NCI-H526 (cell line): ENCODE measurements at places on chromosomes 11 and 22.

GRCh38 chr11:10926801-10927211 is 69.0 kb upstream of the ZBED5 start:
- no peak for DNase-seq

- no peak for DNase-seq
Observed at GRCh38 chr11:109870297-109870696, 222.9 kb upstream of the ZC3H12C start.

DNA sequence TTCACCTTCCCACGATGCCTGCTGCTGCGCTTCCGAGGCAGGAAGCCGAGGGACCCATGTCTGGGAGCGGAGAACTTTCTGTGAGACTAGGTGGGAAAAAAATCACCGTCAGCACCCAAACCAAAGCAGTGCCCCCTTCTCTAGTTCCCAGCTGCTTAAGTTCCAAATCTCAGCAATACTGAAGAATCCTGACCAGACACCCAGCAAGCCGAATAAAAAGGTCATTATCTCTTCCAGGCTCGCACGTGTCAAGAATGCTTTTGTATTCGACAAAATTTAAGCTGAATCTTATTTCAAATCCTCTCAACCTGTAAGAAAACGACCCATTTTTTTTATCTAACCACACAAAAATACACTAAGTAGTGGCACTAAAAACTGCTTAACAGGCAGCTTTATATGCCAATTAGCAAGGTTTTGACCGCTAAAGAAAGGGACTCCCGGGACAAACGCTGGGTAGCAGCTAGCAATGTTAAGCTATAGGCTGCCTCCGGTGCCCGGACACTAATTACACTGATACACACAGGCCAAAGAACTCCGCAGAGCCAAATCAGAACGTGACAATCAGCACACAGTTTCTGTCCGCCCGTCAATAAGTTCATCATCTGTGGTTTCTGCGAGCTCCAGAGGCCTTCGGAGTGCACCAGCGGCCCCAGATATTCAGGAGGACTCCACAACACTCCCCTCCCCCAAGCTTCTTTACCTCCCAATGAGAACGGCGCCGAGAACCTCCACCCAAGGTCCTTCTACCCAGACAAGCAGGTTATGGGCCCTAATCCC is 728 bp downstream of the RPL3 start:
- peak; percentile 48 for DNase-seq

GRCh38 chr22:46858181-46858771 is 95.8 kb downstream of the TBC1D22A start:
- DNase-seq: no peak

- no peak for DNase-seq
Observed at GRCh38 chr11:5420993-5421392, 918 bp upstream of the OR51Q1 start.

GRCh38 chr11:48170241-48171233 is 46.1 kb upstream of the OR4B1 start:
- DNase-seq: no peak

DNA sequence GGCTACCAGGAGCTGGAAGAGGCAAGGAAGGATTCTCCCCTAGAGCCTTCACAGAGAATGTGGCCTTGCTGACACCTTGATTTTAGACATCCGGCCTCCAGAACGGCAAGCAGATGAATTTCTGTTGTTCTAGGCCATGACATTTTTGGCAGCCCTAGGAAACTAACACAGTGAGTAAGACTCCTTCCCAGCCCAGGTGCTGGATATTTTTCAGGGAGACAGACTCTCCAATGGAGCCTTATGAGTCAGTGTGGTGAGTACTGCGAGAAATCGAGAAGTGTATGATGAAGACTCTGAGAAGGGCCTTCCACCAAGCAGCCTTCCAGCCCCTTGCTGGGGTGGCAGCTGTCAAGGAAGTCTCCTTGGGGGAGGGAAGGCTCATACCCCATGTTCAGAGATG is 114.4 kb downstream of the OSBP2 start:
- DNase-seq: no peak

DNA sequence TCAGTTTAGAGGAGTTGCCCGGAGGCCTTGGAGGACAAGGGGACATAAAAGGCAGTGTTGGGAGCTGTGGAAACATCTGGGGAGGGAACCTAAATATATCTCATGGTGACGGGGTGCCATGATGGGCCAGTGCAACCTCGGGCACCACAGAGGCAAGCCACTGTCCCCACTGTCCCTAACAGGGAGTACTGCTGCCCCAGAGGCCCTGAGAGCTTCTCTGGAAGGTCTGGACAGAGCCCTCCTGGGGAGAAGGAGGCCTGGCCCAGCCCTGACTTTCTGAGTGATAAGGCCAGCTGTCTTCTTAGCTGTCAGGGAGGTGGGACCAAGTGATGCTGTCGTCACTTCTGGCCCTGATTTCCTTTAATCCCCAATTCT is 5.5 kb upstream of the P2RY6 start:
- no peak for DNase-seq

- DNase-seq: no peak
Observed at GRCh38 chr11:68658661-68659060, 25.7 kb upstream of the GAL start.

- DNase-seq: no peak
Observed at GRCh38 chr11:58639669-58640068, 17.2 kb downstream of the CNTF start.

- peak; percentile 72 for DNase-seq
Observed at GRCh38 chr11:72091292-72091691, 10.6 kb downstream of the LRRC51 start.

GRCh38 chr11:71998649-71999310 is at the start of gene IL18BP:
Gene IL18BP, plus strand, starts transcription at chr11:71998909. Its CDS starts 1,076 bp downstream, at chr11:71999985.
- no peak for DNase-seq

GRCh38 chr11:14304601-14305000 is 54.4 kb downstream of the RRAS2 start:
- no peak for DNase-seq
